Panc1 (cell line): ENCODE measurements at places on chromosomes 1 and 21. TPM values are rescaled to one million over a fixed set of nuclear protein-coding genes. Genes with fewer than 3 reads are reported as not detected.

Gene CRB1
- total RNA-seq, result not detected

Gene SLC35F3
- 19.1 TPM for total RNA-seq

DNA sequence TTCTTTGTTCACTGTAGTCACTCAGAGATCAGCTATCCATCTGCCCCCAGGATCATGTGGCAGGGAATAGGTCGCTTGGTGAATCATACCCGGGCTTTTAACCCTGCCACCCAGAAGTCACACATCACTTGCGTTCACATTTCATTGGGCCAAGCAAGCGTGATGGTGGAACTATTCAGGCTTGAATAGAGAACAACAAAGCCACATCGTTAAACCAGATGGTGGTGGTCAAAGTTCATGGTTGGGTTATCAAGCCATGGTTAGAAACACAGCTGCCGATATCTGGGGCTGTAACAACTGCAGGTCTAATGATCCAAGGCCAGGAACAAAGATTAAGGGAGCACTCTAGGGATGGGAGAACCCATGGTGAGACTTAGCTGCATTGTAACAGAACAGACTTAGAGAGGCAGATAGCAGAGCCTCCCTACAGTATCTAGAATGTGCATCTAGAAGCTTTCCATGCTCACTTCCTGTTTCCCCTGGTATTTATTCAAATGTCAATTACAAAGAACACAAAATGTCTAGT is 40.0 kb upstream of the PTPRC start:
- DNase-seq, result no peak

- DNase-seq, result no peak
These were observed 33.3 kb downstream of the FOXD2 start for GRCh38 chr1:47471163-47471562.

DNA sequence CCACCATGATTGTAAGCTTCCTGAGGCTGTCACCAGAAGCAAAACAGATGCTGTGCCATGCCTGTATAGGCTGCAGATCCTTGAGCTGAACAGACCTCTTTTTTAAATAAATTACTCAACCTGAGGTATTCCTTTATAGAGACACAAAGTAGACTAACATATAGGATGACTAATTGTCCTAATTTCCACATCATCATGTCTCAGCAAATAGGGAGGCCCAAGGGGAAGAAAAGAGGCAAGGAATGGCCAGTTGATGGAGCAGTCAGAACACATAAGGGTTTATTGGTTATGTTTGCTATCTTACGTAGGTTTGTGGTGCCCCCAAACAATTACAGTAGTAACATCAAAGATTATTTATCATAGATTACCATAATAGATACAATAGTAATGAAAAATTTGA is 126.2 kb downstream of the RASAL2 start:
- DNase-seq, result no peak
